ENCODE measurements at places on chromosomes 13 and 19.

DNA sequence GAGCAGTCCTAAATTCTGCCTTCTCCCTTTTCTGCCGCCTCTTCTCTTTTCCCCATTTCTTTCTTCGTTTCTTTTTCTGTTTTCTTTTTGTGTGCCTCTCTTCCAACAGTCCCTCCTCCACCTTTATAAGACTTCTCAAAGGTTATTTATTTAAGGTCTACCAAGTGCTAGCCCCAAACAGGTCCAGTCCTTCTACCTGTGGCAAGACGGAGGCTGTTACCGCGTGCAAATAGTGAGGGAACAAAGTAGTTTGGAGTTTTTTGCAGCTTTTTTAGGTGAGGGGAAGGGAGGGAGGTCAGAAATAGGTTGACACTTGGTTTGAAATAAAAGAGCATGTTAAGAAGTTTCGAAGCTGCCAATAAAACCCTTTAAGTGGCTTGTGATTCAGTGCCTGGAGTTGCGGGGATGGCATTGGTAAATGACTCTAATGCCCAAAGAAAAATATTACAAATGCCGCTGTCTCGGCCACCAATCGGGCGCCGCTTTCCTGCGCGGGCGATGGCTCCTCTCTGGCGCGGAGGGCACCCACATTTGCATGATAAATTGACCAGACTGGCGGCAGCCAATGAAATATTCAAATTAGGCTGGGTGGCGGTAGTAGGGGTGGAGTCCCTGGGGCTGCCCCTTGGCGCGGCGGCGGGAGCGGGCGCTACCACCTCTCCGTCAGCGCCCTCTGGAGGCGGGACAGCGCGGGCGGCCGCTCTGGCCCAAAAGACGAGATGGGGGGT lies 7.5 kb upstream of the TSHZ3 start:
- no peak for DNase-seq

GRCh38 chr19:56821209-56821608 lies 19.3 kb downstream of the PEG3 start:
- DNase-seq: no peak

DNA sequence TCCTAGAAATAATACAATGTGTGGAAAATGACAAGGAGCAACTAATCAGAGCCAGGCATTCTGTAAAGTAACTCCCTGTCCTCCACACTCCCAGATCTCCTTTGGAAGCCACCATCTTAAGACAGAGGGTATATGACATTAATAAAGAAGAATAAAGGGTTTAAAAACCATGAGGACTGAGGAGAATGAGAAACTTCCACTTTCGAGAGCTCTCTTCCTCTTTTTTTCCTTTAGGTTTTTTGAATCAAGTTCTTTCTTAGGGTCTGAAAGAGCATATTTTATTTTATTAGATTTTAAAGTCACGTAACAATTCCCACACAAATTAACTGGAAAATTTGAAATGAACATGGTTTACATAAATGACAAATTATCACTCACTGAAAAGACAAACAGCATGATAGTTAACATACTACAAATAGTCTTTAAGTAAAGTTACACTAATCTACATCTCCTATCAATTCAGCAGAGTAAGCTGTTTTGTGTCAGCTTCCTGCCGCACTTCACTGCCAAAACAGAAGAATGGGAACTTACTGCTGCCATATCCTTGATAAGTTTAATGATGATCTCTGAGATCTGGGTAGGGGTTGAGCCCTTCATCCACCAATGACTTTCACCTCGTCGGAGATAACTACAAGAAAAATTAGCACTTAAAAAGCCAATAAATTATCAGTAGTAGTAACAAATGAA lies 38.6 kb upstream of the FBXL3 start:
- DNase-seq: no peak

- no peak for DNase-seq
These were observed 112.6 kb downstream of the KCTD12 start for GRCh38 chr13:76773448-76774094.

- DNase-seq: no peak
These were observed 226.6 kb upstream of the EDNRB start for GRCh38 chr13:78145276-78145675.

GRCh38 chr13:50119591-50119990 lies 104.3 kb downstream of the KCNRG start:
- DNase-seq: no peak

Measured in hypothalamus (tissue), 51 donors.